Epithelial cell of proximal tubule (primary cell): ENCODE measurements at places on chromosomes 5 and 9. TPM values are rescaled to one million over a fixed set of nuclear protein-coding genes. Genes with fewer than 3 reads are reported as not detected.
A peak's percentile ranks its signal among the peaks of the same experiment; 100 is the strongest.

The FYB1 gene
- total RNA-seq: not detected in 2 replicates

DNA sequence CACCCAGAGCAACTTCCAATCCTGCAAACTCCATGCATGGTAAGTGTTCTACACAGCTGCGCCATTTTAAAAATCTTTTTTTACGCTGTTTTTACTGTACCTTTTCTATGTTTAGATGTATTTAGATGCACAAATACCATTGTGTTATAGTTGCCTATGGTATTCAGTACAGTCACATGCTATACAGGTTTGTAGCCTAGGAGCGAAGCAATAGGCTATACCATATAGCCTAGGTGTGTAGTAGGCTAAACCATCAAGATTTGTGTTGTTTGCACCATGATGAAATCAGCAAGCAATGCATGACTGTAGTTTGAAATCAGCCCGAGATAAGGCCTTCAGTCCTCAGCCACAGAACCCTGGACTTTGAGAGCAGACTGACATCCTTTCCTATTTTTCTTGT is 101.2 kb downstream of the LIX1 start:
- no peak for DNase-seq

DNA sequence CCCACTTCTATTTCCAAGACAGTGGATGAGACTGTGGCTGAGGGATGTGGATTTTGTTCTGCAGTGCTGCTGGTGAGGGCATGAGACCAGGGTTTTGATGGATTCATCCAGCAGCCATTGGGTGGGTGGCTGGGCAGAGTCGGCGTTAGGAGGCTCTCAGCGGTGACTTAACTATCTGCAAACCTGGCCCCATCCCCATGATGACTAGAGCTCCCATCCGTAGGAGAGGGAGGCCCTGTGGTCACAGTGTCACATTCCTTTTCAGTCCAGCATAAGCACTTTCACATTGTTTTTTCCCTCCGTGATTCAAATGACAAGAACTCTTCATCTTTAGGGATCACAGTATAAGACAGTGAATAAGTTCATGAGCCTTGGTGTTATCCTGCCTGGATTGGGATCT is 60.4 kb upstream of the SPRY4 start:
- no peak for DNase-seq

DNA sequence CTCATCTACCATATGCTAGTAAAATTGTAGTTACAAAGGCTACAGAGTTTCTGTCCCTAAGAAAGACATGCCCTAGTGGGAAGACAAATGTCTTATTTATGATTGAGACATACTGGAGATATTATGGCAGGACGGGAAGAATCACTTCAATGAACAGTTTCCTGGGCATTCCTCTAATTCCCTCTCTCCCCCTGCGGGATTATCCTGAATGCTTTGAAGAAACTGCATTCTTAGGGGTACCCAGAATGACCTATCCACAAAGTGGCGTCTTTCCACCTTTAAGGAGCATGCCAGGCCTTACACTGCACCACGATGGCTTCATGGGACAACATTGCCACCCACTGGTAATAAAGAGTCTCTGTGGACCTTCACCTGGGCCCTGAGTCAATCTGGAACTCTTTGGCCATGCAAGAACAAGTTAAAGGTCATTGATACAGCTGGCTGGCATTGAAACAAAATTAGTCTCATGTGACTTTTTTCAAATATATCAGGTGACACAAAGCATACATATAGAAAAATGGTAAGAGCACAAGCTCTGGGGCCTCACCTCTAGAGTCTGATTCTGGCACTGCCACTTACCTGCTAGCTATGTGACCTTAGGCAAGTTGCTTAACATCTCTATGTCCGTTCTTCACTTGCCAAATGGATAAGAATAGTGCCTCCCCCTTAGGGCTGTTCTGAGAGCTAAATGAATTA is 32.0 kb downstream of the ANKRD55 start:
- peak; percentile 55 for DNase-seq

GRCh38 chr5:42943931-42944631 is 96.0 kb downstream of the ANXA2R start:
- DNase-seq: no peak

GRCh38 chr9:137575364-137575715 is 3.4 kb downstream of the DPH7 start:
- DNase-seq: no peak

The ARL14EPL gene
- total RNA-seq: 0.17 TPM in 1 of 2 replicates, not detected in the other

- no peak for DNase-seq
These were observed 1.0 kb downstream of the NAIF1 start for GRCh38 chr9:128065907-128066712.

The ARHGEF37 gene
- total RNA-seq: 2.0 and 2.7 TPM in 2 replicates

The FBP1 gene
- total RNA-seq: 1.6 and 2.9 TPM in 2 replicates

DNA sequence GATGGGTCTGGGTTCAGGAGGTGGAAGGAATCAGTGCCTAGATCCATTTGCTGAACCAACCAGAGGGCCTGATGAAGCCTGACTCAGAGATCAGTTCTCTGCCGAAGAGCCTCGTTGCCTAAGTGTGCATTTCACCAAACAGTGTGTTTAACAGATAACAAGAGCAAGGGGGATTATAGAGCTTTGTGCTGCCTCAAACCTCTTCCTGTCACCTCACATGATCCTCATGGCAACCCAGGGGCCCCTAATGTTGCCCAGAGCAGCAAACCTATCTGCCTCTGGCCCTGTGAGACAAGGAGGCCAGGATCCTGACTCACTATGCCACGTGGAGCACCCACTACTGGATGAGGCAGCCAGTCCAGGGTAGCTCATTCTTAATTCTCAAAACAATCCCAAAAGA is 66.3 kb upstream of the EPB41L4B start:
- DNase-seq: no peak

- DNase-seq: peak; percentile 59
These were observed 32.4 kb upstream of the C9orf57 start for GRCh38 chr9:72092820-72093219.

DNA sequence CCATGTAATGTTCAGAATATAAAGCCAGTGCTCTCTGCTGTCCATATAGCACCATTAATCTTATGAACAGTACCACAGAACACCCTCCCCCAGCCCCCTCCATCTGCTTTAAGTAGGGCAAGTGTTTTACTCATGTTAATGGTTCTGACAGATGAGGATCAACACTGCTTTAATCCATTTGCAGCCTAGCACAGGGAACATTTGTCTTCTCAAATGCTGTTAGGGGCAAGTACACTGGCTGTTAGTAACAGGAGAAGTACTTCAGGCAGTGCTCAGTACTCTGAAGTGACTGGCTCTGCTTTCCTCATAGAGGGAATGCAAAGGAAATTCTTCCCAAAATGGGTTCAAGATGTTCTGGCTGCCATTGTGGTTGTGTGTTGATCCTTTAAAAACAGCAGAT is 202.6 kb downstream of the DCP2 start:
- DNase-seq: no peak

DNA sequence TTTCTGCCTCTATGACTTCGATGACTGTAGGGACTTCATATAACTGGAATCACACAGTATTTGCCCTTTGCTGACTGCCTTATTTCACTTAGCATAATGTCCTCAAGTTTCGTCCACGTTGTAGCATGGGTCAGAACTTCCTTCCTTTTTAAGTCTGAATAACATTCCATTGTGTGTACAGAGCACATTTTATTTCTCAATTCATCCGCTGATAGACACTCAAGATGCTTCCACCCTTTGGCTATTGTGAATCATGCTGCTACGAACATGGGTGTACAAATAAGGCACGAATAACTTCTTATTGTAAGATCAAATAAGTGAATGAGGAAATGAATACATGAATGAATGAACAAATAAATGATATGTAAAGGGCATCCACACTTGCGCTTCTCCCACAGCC is 13.0 kb downstream of the BARX1 start:
- DNase-seq: no peak

DNA sequence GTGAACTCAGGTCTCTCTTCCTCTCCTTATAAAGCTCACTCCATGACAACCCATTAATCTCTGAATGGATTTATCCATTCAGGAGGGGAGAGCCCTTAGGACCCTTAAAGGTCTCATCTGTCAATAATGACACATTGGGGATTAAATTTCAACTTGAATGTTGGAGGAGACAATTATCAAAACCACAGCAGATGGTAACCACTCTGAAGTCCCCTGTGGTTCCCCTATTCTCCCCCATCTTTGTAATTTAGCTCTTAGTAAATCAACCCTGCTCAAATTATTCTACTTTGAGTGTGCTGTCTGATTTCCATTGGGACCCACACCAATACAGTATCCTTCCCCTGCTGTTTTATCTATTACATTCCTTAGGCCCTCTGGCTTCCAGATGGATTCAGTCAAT is 72.0 kb upstream of the RAI14 start:
- DNase-seq: no peak

The TEX48 gene
- total RNA-seq: not detected in 2 replicates

GRCh38 chr5:73591698-73592501 is 26.4 kb downstream of the UTP15 start:
- DNase-seq: no peak

GRCh38 chr9:129610213-129610472 is 10.8 kb downstream of the C9orf50 start:
- no peak for DNase-seq

DNA sequence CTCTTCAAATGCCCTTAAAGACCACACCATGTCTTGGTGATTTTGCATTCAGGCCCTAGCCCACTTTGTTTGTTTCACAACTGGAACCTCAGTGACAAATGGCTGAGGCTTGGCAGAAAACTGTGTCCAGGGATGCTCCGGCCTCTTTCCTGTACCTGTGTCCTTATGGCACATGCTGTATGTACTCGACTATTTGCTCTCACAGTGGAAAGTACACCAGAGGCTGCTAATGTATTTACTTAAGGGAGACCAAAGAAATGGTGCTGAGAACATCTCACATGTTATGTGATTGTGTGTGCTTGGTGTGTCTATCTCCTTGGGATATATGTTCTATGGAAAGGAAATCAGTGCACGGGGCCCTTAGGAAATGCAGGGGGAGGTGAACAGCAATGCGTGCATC is 263.3 kb downstream of the GADD45G start:
- DNase-seq: no peak

- DNase-seq: no peak
These were observed 48.8 kb upstream of the FBN2 start for GRCh38 chr5:128586848-128587247.

DNA sequence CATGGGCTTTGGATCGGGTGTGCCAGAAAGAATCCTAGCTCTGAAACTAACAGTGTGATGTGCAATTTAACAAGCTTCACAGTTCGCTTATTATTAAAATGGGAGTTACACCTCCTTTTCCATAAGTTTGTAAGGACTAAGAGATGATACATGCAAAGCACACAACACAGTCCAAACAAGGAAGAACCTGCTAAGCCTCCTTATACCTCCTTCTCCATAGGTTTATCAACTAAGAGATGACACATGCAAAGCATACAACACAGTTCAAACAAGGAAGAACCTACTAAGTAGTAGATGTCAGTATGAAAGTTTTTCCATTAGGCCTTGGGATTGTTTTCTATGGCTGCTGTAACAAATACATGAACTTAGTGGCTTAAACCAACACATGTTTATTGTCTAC is 215.9 kb downstream of the DCP2 start:
- DNase-seq: no peak

DNA sequence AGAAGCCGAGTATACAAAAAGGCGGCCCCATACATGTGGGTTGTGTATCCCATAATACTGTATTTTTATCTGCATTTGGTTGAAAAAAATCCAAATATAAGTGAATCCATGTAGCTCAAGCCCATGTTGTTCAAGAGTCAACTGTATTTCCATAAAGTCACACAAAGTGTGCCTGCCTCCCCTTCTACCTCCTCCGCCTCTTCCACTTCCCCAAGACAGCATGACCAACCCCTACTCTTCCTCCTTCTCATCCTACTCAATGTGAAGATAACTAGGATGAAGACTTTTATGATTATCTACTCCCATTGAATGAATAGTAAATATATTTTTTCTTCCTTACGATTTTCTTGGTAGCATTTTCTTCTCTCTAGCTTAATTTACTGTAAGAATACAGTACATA is 92.7 kb downstream of the RFX3 start:
- DNase-seq: no peak

The WDR31 gene
- total RNA-seq: 0.14 and 0.35 TPM in 2 replicates

DNA sequence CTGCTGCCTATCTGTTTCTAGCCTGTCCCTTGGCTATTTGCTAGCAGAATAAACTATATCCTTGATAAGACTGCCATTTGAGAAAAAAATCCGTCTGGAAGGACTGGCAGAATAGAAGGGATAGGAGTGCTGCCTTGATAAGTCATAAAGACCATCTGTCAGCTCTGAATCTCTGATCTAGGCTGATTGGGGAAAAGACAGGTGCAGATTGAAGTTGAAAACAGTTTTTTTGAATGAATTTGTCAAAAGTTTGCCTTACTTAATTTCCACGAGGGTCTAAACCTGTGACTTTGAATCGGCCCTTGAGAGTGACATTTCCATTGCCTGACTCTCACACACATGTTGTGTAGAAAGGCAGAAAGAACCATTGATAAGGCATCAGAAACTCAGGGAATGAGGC is 218.6 kb downstream of the MAN2A1 start:
- DNase-seq: no peak

DNA sequence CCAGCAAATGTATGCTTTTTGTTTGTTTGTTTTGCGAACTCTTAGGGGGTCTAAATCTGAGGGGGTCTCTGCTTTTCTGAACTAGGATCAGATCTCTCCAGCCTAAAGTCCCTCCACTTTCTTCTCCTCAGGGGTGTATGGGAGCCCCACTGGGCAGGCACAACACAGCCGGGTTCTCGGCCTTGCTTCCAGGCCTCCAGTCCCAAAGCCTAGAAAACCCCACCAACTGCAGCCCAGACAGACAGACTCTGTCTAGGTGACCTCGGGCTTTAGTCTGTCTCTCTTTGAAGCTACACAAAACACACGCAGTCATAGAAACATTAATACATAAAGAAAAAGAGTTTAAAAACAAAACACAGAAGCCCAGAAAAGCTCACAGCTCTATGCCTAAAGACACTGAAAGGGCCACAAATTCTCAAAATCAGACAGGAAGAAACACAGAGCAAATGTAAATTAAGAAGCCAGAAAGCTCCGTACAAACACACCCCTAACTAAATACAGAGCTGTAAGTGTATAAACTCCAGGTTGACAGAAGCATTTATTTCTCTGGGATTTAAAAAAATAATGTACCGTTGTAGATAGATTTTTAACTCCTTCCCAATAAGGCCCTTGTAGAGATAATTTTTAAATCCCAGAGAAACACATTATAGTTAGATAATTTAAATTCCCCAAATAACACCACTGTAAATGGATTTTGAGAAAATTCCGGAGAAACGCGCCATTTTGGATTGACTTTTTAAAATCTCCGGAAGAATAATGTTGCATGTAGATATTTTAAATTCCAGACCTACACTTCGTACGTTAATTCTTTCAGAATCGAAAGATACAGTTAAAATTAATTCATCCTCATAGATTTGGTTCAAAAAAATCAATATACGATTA is 2.0 kb downstream of the PITX1 start:
- DNase-seq: no peak

- no peak for DNase-seq
These were observed 367.3 kb upstream of the PAPPA start for GRCh38 chr9:115786321-115786720.

The HAVCR1 gene
- 11.4 and 25.8 TPM in 2 replicates for total RNA-seq
